C1 segment of cervical spinal cord (tissue), 14 donors: ENCODE measurements at places on chromosomes 16 and 17.

- DNase-seq, result no peak
Measured at GRCh38 chr17:1471911-1472821, 16.1 kb upstream of the CRK start.

DNA sequence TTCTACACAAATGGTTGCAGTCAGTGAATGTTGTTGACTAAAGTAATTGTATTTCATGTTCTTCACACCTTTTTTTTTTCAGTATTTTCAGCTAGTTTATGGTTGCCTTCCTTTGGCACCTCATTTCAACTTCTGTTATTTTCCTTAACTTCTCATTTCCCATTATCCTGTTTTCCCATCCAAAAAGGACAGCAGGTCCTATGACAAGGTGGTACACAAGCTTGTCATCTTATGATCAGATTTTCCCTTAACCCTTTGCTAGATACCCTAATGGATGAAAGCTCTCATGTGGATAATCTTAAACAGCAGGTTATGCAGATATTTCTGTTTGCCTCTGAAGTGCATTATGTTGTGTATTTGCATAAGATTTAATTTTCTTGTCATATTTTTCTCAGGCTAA is 7.1 kb upstream of the ASIC2 start:
- no peak for DNase-seq

DNA sequence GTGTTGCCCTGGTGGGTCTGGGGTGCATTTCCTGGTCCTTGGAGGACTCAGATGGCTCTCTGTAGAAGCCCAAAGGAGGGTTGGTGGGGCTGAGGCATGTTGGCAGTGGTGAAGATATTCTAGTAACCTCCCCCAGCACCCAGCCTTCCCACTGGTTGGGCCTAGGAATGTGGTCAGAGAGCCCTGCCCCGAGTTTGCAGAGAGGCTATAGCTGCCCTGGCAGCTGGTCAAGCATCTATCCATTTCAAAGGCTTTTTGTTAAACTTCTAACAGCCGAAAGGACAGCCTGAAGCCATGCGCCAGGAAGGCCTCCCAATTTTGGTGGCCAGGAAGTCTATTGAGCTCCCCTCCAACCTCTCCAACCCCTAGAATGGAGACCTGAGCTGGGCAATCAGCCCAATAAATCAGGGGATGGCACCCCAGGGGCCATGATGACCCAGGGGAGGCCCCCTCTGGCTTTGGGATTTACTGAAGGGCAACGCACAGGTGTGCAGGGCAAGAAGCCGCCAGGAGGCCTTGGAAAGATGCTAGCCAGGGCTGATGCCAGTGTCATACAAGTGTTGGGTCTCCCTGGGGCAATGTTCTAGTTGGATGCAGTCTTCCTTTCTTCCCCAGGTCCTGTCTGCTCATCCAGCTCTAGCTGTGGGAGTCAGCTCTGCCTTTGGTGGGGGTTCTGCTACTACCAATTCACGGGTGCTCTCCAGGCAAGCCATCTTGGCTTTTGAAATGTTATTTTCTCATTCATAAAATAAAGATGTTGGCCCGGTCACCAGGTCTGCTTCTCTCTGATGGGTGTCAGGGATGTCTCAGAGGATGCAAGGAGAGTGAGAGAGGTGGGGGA is 30.9 kb upstream of the AXIN2 start:
- no peak for DNase-seq

GRCh38 chr16:30621765-30622164 is 11.6 kb upstream of the ZNF689 start:
- no peak for DNase-seq

- DNase-seq, result no peak
Measured at GRCh38 chr17:29771546-29771945, 148.8 kb upstream of the CORO6 start.

DNA sequence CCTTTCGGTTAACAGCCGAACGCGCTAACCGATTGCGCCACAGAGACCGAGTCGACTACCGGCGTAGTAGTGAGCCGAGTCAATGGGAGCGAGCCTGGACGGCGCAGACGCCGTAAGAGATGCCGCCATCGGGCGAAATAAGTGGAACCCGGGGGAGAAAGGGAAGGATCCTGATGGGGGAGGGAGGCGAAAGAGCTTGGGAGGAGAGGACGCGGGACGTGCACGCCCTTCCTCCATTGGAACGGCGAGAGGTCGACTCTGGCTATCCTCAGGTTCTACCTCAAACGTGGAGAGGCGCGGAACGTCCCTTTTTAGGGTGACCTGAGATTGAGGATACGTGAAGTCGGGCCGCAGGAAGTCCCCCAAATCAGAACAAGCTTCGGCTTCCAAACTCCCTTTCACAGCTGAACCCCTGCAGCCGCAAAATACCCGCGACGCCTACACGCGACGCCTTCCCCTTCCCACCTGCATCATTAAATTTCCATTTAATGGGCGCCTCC is 683 bp upstream of the PSMB3 start:
- no peak for DNase-seq

DNA sequence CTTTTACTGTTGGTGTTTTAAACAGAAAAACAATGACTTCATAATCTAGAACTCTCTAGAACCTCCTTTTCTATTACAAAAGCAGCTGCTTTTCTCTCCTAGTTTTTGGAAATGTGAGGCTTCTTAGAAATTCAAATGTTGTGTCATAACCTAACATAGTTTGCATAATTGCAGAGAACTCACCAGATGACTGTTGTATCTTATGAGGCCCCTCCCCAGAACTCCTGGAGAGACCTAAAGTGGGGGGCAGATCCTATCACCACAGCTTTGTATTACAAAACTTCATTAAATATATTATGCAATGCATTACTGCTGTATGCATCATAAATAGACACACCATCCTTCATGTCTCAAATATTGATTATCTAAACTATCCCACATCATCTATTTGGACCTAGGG is 538.7 kb upstream of the HSBP1 start:
- DNase-seq, result no peak

- DNase-seq, result no peak
Measured at GRCh38 chr16:4241258-4241927, 487 bp downstream of the SRL start.

- DNase-seq, result no peak
Measured at GRCh38 chr17:60436676-60437075, 14.4 kb downstream of the CHCT1 start.

DNA sequence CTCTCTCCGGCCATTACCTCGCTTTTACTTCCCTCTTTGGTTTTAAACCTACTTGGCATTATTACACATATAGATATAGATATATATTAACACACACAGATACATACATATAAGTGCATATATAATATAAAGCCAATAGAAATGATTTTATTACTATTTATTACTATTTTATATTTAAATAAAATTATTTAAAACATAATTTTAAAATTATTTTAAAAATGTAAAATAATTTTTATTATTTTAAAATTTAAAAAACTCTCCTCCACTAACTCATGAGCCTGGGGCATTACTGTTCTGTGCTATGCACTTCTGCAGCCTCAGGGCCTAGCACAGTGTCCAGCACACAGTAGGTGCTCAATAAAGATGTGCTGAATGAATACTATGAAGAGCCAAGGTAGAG is 200.9 kb downstream of the SLC39A11 start:
- no peak for DNase-seq

DNA sequence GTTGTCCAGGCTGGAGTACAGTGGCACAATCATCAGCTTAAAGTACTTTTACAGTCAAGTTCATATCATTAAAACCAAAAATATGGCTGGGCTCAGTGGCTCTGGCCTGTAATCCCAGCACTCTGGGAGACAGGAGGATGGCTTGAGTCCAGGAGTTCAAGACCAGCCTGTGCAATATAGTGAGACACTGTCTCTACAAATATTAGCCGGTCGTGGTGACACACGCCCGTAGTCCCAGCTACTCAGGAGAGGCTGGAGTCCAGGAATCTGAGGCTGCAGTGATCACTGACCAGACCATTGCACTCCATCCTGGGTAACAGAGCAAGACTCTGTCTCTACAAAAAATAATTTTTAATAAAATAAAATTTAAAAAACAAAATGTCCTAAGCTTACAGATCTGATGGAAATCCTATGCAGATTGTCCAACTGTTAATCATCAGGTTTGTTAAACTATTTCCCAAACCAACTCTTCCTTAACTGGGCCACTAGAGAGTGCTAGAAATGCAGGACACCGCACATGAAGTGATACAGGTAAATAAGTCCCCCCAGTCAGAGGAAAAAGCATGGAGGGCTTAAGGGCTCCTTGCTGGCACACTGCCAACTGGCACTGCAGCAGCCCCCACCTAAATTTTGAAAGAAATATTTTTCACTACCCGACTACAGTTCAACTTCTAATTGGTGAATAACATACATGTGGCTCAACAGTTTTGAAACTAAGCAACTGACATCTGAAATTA is 2.8 kb downstream of the USP22 start:
- no peak for DNase-seq

DNA sequence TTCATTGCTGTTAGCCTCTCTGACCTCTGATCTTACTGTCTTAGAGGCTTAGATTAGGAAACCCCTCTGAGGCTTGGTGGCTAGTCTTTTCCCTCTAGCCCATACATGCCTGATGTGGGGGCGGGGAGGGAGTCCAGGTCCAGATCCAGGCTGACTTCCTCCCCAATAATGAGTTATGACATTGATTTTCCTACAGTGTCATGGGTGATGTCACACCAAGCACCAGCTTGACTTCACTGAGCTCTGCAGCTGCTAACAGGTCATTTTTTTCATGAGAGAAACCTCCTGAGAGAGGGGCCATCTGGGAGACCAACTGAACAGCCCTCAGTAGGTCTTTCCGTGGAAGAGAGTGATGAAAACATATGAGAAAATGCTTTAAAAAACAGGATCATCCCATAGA is 180.2 kb upstream of the N4BP1 start:
- no peak for DNase-seq
